ENCODE measurements at places on chromosomes 13 and 19.

DNA sequence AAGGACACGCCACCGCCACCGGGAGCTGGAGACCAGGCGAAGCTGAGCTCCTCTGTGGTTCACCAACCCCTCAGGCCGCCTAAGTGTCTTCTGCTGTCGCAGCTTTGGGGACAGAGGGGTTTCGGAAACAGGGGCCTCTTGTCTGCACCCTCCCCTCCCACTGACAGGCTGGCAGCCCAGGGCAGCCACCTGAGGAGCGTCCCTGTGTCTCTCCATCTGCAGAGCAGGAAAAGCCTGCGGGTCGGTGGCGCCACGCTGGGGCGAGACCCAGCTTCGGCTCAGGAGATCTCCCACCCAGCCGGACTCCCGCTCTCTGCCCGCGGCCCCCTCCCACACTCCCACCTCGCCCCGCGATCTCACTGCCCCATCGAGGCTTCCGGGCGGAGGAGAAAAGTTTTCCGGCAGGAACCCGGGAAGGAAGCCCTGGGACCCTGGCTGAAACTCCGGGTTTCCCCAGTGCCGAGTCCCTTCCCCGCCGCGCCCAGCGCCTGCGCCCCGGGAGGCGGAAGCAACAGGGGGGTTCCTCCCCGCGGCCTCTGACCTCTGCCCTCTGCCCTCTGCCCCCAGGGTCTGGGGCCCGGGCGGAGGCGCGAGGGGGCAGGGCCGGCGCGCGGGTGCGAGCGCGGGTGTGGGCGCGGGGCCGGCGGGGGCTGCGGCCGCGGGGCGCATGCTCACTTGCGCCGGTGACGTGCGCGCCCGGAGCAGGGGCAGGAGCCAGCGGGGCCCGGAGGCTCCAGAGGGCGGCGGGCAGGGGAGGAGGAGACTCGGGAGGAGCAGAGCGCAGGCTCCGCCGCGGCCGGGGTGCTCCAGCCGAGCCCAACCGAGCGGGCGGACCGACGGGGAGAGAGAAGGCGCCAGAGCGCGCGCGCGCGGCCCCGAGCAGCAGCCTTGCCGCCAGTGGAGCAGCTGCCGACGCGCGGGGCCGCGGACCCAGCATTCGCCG, at the start of gene ATP11A:
ATP11A (plus strand) TSS at position 736 of the 943 bp plus-strand sequence. CDS start 379 bp downstream, outside the sequence.
- DNase-seq = peak; percentile 89

GRCh38 chr19:916645-917322, 349 bp upstream of the KISS1R start:
- no peak for DNase-seq

- DNase-seq = no peak
Observed at GRCh38 chr13:43431290-43431716, 355.5 kb downstream of the ENOX1 start.

DNA sequence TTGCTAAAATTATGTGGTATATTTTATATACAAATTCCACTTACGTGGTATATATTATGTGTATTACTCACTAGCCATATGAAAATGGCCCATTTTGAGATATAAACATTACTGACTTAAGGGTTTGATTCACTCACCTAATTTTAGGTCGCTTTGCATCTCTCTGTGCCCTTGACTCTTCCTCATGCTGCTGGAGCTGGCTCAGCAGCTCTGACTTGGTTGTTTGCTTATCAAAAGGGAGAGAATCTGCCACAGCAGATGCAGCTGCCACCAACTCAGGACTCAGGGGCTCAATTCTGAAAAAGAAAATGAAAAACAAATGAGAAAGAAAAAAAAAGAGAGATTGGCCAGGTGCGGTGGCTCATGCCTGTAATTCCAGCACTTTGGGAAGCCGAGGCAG, 12.2 kb downstream of the MRPS31 start:
- DNase-seq = no peak

DNA sequence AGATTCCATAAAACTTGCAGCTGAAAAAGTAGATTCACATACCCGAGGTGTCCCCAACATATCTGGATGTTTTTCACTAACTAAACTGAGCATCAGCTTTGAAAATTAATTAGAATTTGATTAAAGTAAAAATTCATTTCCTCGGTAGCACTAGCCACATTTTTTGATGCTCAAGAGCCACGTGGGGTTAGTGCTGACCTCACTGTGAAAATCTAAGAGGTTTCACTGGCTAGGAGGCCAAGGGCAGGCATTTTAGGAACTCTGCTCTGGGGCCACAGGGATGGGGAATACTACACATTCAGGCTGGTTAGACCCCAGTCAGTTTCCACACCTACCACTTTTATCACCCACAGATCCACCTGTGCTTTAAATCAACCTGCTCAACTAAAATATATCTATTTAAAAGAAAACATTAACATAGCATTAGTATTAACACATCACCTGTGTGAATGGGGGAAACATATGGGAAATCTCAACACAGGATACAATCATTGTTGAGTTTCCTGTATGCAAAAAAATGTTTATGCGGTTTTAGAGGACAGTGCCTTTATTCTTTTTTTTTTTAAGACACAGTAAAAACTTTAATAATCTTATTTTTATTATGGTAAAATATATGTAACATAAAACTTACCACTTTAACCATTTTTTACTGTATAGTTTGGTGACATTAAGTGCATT, 45.5 kb downstream of the BRD4 start:
- DNase-seq = no peak

All from breast epithelium (tissue), 4 donors.